Activated CD4-positive, alpha-beta T cell treated with anti-CD3 and anti-CD28 coated beads for 24 hours (primary cell): ENCODE measurements at places on chromosomes 5 and 9.

- no peak for DNase-seq
Measured at GRCh38 chr9:74711341-74711740, 176.4 kb downstream of the TRPM6 start.

GRCh38 chr5:58231041-58231440 is 228.8 kb downstream of the PLK2 start:
- DNase-seq, result no peak

- DNase-seq, result peak; percentile 1
Measured at GRCh38 chr9:88418715-88419540, 30.7 kb downstream of the SPIN1 start.

GRCh38 chr5:172635038-172635437 is 6.0 kb upstream of the NEURL1B start:
- no peak for DNase-seq

DNA sequence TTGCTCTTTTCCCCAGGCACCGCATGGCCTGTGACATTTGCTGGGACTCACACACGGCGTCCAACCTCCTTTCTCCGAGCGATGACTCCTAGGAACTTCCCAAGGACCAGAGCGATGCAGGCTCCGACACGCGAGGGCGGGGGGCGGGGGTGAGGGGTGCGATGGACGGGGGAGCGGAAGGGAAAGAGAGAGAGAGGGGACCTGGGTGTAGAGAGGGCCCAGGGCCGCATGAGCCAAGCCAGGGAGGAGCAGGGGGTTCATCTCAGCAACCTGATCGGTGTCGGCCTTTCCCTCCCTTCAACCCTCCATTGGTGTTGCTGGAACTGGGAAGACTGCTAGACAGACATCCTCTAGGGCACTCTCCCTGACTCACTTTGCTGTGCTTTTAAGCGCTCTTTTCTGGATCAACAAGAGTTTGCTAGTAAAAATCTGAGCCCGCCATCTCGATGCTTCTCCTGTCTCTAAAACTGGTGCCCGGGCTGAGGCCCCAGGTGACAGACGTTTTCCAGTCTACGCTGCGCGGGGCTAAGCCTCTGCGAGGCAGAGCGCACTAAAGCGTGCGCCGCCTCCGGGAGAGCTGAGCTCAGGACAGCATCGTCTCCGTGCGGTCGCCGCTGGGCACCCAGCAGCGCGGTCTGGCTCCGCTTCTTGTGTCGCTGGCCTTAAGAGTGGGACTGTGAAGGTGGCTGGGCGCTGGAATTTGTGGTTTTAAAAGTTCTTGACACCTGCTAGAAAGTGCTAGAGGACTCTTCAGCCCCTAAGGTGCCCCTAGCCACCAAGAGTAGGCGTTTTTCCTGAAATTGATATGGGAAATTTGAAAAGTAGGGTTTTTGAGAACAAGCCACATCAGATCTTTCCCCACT is 1.0 kb upstream of the TSLP start:
- DNase-seq, result no peak

DNA sequence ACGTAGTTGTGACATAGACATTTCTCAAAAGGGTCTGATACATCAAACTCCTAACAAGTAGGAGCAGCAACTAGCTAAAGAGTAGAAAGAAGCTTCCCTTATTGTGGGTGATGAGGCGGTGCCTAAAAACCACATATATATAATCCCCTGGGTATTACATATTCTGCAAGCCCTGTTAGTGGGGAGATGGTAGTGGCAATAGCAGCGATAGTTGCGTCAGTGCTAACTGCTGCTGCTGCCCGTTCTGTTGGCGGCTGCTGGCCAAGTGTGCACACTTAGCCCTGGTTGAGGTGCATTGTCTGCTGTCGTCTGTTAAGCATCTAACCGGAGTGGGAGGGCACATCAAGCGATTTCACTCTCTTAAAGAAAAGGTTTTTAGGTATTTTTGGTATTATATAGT is 35.8 kb downstream of the VLDLR start:
- DNase-seq, result no peak

DNA sequence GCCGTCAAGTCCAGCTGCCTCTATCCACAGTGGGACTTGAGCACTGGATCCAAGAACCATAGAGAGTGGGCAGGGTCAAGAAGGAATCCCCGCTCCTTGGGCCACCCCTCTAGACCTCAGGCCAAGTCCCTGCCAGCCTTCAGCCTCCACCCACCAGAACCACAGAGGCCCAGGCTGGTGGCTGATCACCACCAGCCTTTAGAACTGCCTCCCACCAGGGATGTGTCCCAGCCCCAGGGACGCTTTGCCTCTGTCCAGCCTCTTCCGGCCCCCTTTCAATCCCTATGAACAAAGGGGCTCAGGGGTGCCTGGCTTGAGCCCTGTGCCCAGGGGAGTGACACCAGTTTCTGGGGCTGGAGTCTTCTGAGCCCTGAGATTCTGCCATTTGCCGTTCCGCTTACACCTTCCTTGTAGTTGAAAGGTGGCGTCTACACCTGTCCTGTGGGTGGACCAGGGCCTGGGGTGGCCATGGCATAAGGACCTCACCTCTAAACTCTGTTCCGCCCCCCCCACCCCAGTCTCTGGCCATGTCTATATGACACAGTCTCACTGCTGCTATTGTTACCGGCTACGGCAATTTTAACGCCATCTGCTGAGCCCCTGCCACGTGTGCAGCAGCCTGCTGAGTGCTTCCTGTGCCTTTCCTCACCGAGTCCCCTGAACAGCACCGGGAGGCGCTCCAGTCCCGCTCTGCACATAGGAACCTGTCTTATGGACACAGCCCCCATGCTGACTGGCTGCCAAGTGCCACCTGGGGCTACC is 35.7 kb upstream of the ORM1 start:
- no peak for DNase-seq

GRCh38 chr5:180208435-180209081 is 453 bp downstream of the RASGEF1C start:
- no peak for DNase-seq

DNA sequence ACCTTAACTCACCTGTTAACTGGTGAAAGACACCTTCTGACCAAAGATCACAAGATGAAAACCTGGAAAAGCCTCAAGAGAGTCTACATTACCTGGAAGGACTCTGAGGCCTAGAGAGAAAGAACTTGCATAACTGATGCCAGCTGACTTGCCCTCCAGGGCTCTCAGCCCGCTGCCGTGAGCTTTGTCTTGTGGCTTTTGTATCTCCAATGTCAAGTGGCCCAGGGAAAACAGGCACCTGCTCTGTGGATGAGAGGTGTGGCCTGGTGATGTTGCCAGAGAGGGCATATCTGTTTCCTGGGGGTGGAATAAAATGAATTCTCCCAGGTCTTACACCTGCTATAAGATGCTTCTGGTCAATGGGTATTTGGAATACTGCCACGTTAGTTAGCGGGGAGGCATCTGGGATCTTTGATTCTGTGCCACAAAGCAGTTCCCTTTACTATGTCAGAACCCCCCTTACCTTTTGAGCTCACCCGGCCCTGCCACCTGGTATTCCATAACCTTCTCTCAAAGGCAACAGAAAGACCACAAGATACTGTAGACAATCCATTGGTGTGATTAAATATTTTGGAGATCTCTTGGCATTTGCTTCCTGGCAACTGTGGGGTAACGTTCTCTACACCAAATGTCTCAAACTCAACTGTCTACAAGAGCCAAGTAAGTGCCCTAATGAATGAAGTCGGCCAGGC is 54.9 kb upstream of the N4BP3 start:
- DNase-seq, result no peak

DNA sequence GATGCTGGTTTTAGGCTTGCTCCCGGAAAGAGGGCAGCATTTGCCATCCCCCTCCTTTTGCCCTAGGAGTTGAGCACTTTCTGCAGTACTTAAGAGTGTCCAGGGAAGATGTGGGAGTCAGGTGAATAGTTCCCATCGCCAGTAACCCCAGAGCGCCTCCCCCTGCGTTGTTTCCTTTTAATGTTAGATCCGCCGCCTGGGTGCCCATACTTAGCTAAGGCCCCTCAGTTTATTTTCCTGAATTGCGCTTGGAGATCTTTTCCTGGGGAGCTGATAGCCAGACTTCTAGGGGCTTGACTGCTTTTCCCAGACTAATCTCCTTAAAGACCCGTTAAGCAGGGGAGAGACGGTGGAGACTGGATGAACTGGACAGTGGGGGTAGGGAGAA is 377 bp upstream of the PCDHAC2 start:
- no peak for DNase-seq

DNA sequence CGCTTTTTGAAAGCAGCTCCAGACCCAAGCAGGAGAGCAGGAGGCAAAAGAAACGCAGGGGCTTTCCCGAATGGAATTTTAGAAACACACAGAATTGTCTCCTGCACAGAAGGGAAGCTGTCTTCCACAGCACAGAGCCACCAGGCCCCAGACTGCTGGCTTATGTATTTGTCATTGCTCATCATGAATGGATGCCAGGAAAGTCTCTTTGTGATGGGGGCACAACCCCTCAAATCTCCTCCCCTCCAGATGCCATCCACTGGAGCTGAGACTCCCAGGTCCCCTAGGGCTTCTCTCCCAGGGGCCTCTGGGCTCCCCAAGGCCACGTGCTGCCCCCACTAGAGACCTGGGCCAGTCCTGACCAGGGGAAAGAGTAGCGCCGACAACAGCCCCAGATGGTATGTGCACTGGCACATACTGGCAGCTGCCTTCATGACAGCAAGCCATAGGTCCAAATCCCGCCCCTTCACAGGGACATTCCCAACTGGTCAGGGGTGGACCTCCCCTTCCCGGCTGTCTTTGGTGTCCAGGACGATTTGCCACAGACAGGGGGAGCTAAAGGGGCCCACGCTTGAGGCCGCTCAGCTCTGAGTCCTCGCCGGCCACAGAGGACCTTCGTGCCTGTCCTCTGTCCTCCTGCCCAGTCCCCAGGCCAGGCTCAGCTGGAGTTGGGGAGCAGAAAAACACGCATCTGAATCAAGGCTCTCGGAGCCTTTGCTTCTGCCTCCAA is 127.8 kb downstream of the KCNIP1 start:
- no peak for DNase-seq

- DNase-seq, result no peak
Measured at GRCh38 chr5:76960004-76960625, 7.3 kb downstream of the CRHBP start.

DNA sequence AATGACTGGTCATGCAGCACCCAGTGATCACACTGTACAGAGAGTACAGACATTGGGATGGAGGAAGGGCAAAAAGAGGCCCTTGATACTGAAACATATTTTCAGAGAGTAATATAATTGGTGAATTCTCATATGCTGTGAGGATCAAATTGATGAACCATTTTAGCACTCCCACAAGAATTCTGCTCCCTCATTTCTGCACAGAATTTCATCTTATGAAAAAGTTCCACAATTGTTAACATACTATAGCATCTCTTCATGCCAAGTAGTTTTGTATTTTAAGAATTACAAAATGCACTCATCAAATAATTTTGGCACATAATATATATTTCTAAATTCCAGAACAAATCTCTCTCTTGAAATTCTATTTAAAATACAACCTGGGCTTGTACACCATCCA is 351.2 kb downstream of the PDE4D start:
- DNase-seq, result no peak

DNA sequence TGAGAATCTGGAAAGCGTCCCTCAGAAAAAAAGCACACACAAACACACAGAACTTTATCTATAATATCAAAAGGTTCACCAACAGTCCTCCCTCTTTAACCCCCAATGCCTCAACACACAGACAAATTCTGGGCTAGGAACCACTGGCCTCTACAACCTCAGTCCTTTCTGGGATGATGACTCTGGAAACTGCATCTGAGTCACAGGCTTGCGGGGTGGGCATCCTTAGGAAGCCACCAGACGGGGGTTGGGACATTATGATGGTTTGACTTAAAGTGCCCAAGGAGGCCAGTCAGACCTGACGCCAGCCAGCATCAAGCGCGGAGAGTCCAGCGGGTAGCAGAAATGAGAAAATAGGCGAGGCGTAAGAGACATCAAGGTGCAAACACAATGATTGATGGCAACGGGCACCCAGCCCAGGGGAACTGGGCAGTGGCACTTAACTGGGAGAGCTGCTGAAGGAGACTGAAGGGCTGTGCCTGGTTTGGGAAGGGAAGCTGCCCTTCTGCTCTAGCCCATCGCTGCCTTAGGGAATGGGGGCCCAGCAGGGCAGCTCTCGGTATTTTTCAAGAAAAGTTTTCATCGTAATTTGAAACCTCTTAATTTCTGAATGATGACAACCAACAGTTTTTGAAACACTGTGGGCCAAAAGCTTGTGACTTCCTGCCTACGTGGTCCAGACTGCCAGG is 20.7 kb downstream of the SPRY4 start:
- no peak for DNase-seq

DNA sequence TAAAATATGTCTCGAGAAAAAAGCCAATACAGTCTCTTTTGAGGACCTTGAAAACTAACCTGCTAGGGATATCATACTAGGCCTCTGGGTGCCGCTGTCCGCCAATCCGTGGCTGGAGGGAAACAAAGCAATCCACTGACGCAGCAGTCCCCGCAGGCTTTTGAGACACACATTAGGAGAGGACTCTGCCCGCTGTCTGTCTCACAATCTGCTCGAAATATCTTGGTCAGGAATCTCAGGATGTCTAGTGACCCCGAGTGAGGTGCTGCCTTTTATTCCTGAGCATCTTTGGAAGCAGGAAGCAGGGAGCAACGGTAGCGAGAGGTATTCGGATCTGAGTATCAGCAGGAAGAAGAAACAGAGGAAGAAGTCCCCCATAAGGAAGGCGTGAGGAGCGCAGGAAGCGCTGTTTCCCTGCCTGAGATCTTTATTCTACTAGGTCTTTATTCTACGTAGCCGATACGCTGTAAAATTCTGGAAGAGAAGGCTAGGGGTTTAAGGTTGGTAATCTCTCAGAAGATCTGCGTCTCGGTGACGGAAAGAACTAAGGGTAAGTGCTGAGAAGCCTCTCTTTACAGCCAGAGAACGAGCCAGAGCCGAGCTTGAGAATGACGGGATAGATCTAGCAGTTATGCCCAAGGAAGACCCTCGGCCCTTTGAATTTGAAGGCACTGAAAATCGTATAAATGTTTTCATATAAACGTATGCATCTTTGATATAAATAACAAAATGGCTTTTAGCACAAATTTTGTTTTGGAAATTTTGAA is 4.0 kb upstream of the PCDHGA1 start:
- peak; percentile 44 for DNase-seq

- DNase-seq, result no peak
Measured at GRCh38 chr5:129377504-129377903, 82.6 kb upstream of the ADAMTS19 start.

DNA sequence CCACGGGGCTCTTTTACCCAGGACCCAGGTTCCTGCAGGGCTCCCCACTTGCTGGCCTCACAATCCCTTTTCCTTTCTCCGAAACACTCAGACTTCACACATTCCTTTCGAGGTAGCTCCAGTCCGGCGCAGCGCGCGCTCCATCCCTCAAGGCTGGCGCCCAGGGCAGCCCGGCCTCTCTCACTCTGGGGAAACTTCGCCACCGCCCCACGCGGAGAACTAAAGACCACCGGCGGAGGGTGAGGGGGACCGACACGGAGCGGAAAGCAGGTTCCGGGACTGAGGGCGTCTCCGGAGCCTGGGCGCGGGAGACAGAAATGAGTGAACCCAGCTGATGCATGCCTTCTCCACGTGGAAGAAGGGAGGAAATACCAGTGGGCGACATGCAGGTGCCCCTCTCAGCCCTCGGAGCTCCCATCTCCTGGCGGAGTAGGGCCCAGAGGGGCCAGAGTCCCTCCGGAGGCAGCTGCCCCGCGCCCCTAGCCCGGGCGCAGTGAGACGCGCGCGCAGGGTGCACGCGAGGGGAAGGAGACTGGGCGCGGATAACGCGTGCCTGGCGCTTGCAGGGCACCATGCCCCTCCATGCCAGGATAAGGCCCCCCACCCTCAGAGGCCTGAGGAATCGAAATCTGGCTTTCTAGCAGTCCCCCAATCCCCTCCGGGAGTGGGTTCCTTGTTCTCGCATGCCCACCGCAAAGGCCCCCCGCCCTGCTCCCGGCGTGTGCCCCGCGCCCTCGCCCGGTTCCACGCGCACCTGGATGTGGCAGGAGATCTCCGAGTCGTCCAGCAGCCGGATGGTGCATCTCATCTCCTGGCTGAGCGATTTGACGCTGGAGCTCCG is 650 bp downstream of the FRMD3 start:
- DNase-seq, result no peak

GRCh38 chr9:84758817-84759216 is 89.3 kb downstream of the NTRK2 start:
- DNase-seq, result no peak
